ENCODE measurements at places on chromosomes 3 and 15. TPM values are rescaled to one million over a fixed set of nuclear protein-coding genes. Genes with fewer than 3 reads are reported as not detected.

DNA sequence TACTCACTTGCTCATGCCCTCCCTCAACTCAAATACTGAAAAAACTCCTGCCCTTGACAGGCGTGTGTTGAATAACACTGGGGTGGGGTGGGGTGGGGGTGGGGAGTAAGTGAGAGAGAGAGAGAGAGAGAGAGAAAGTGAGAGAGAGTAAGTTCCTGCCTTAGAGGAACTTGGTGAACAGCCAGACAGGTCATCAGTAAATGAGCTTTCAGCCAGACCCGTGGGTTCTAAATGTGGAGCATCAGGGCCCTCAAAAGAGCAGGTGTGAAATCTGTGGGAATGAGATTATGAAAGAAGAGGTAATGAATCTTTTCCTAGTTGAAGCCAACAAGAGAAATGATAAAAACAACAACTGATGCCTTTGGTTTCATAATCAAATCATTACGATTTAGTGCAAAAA, 134.4 kb upstream of the FAM3D start:
- DNase-seq = no peak

DNA sequence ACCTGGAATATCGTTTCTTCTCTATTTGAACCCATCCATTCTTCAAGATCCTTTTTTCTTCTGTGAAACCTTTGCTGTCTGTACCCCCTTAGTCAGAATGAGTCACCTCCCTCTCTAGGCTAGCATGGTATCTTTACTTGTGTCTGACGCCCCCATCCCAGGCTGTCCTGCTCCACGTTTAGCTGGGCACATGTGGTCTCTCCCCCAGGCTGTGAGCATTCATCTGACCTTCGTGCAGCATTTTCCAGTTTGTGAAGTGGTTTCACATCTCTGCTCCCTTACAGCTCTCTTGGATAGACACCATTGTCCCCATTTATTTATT, 14.3 kb upstream of the TLE3 start:
- DNase-seq = no peak

GRCh38 chr15:61003437-61004218, 225.5 kb downstream of the RORA start:
- DNase-seq = no peak

DNA sequence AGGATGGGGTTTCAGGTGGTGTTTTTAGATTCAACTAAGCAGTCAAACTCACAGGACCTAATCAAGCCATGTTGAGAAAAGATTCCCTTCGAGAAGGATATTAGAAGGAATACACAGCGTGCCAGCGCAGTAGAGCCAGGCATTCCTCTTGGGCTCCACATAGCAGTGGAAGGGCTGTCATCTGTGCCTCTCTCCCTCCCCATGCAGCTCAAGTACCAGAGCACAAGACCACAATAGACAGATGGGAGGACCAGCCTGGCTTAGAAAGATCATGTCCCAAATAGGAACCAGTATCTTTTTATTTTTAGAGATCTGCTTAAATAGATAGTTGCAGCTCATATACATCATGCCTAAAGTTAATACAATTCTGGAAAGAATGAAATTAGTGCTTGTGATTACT, 37.9 kb downstream of the LMLN start:
- no peak for DNase-seq

- DNase-seq = no peak
These were observed 168.5 kb upstream of the STT3B start for GRCh38 chr3:31364188-31364587.

- no peak for DNase-seq
These were observed 13.2 kb downstream of the C3orf22 start for GRCh38 chr3:126545544-126545943.

GRCh38 chr15:88617790-88618189, 3.4 kb upstream of the AEN start:
- no peak for DNase-seq

PIGZ gene
- 8.1 TPM for total RNA-seq

ROPN1 gene
- total RNA-seq = not detected

All from cardiac muscle cell (in vitro differentiated cells and primary cell).